ENCODE measurements at places on chromosomes 12 and 14.
A peak's percentile ranks its signal among the peaks of the same experiment; 100 is the strongest.

DNA sequence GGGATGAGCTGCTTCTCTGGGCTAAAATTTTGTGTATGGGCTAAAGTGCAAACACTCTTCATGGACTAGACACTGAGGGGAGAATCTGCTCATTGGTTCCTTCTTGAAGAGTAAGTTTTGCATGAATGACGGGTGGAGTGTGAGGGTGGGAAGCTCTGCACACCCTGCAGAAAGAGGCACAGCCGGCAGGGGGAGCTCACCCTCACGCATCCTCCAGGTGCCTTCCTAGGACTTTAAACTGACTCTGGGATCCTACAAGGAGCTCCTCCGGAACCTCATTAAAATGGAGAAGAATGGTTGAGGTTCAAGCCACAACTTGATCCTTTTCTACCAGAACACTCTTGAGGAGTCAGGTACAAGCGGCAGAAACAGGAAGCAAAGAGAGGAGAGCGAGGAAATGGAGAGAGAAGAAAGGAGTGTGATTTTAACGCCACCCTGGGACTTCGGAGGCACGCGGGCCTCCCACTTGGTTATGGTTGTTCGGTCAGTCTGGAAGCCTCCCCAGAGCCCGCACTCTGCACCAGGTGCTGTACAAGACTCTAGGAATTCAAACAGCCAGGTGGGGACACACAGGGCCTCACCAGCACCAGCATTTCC, 87.5 kb downstream of the SETD3 start:
- DNase-seq, result peak; percentile 44

DNA sequence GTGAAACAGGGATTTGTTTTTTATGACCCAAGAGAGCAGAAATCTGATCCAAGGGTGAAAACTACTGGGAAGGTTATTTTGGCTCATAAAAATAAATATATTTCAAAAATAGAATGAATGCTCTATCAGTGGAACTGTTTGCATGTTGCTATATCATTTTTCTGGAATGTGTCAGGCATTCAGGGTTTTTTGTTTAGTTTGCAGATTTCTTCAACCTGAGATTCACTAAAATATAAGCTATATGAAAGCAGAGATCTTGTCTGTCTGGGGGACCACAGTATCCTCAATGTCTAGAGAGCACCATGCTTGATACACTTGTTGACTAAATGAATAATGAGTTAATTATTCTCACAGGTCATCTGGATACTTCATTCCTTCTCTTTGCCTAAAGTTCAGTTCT, 165.1 kb downstream of the NUBPL start:
- DNase-seq, result no peak

DNA sequence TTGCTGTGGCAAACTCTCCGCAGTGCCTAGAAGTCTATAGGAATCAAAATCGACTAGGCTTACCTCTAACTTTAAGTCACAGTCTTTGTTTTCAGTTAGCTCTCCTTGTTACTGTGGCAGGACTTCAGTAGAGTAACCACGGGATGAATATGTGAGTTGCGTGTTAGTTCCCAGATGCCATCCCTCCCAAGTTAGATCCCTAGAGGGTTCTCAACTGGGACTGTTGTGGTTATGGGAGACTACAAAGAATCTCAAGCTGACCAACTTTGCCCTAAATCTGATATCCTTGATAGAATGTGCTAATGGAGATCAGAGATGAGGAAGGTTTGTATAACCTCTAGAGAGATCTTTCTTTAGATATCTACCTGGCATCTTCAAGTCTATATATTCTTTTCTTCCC, 208.1 kb downstream of the AKAP6 start:
- DNase-seq, result no peak

GRCh38 chr14:78173346-78174035, 3.3 kb downstream of the NRXN3 start:
- no peak for DNase-seq

DNA sequence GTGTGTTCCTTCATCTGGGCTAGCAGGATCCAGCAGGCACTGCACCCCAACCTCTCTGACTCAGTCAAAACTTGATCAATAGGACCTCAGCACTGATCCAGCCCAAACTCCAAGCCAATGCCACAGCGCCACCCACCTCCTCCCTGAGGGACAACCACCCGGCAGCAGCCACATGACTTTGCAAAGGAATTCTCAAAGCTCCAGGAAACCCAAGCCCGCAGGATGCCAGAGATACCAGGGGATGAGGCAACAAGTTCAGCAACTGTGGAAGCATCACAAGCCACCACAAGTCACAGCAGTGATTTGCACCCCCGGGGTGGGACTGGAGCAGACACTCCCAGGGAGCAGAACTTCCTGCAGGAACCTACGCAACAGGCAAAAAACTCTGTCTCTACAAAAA, 37.3 kb downstream of the ACTN1 start:
- DNase-seq, result no peak

GRCh38 chr12:124542021-124542949, 25.1 kb downstream of the NCOR2 start:
- no peak for DNase-seq

Measured in activated CD4-positive, alpha-beta memory T cell treated with anti-CD3 and anti-CD28 coated beads, Interleukin-2, amount 10 ng/mL, durations not matched to agents 7 days and 5 days (primary cell).